Cerebellum (tissue), 4 donors: ENCODE measurements at places on chromosomes 4 and X.

- no peak for DNase-seq
Measured at GRCh38 chr4:113636877-113637276, 124.7 kb downstream of the CAMK2D start.

- no peak for DNase-seq
Measured at GRCh38 chrX:41145920-41146608, 60.8 kb downstream of the USP9X start.

GRCh38 chrX:120664081-120664480, 34.2 kb upstream of the C1GALT1C1 start:
- DNase-seq: no peak

- DNase-seq: no peak
Measured at GRCh38 chr4:188021548-188022249, 26.1 kb downstream of the ZFP42 start.

GRCh38 chr4:15333692-15334633, 93.9 kb upstream of the C1QTNF7 start:
- DNase-seq: no peak

GRCh38 chr4:81698538-81699296, 227.0 kb upstream of the RASGEF1B start:
- DNase-seq: no peak

DNA sequence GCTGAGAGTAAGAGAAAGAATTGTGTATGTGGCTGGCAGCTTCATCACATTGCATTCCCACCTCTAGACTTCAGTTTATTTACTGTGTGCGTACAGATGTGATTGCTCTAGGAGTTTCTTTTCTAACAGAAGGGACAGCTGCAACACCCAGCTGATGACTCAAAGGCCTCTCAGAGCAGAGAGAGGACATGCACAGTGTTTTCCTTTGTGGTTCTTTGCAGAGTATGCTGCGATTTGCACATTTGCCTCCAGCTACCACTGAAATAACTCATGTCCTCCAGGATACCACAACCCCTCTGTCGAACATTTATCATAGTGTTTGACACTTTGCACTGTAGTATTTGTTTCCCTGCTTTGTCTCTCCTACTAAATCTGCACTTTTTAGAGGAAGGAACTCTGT, 294.1 kb downstream of the STIM2 start:
- DNase-seq: no peak

GRCh38 chrX:47156611-47157520, 11.8 kb downstream of the RBM10 start:
- DNase-seq: no peak

DNA sequence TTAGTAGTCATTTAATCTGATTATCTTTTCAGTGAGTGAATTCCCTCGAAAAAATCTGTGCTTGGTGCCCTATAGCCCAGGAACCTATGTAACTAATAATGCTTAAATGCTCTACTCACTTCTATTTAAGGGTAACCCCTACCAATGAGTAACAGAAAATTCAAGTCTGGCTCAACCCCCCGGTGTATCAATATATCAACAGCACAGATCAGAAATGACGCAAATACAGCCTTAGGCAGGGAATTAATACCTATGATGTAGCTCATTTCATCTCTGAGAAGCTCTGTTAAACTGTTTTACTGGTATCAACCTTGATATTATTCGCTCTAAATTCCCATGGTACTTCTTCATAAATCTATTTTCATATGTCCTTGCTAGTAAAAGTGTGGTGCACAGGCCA, 28.6 kb downstream of the PDGFC start:
- DNase-seq: no peak

GRCh38 chrX:42541554-42541953, 236.4 kb downstream of the PPP1R2C start:
- DNase-seq: no peak

DNA sequence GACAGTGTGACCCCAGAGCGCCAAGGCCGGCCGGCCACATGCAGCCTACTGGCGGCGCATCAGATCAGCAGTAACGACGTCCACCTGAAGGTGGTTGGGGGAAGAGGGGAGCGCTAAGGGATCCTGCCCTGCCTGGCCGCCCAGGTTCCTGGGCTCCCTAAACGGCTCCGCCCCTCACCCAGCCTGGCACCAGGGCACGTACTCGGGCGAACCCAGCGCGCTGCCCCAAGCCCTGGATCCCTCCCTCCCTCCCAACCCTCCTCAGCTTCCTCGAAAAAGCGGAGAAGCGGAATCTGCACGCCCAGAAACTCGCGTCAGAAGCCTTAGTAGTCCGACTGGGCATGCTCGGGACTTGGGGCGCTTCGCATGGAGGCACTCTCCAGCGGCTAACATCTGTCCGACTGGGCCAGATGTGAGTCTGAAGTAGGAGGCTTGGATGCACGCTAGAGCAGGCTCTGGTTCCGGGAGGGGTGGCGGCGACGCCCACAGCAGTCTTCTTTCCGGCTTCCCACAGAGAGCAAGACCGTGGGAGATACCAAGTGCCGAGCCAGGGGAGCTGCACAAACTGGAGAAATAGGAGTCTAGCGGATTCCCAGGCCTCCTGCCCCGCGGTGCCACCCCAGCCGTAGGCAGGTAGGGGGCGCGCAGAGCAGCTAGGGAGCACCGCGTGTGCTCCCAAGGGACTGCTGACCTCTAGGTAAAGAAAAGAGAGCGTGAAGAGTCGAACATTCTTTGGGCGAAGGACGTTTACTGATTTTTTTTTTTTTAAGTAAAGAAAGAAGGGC, 114.3 kb upstream of the TEX13C start:
- DNase-seq: peak; percentile 63

GRCh38 chr4:604131-604530, 21.2 kb upstream of the PDE6B start:
- DNase-seq: no peak

DNA sequence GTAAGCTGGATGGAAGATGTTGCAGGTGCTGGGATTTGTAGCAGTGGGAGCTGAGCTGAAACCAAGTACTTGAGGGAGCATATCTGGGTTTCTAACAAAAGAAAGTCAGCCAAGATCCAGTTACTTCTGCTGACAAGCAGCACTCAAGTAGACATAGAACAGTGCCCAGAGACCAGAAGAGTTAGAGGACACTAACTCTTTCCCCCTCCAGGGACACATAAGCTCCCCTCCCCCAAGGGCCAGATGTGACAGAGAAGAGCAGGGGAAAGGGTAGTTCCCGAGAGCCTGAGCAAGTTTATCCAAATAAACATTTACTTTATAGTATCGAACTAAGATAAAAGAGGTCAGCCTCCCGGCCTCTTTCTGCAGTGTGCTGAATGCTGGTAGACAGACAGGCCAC, 12.2 kb downstream of the TRPC3 start:
- no peak for DNase-seq

DNA sequence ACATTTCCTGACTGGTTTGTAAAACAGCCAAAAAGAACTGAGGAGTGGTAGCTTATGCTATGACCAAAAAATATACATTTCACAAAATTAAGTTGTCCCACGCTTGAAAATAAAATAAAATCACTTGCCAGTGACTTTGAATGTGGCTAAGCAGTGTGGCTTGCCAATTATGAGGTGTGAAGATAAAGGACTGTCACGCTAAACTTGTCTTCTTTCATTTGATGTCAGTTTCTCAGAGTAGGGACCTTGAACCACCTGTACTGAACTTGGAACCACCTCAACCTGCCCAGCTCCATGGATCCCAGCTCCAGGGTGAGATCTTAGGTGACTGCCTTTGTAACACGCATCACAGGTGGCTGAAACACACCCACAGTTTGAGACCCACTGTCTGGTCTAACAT, 113.7 kb upstream of the TBL1X start:
- DNase-seq: no peak

DNA sequence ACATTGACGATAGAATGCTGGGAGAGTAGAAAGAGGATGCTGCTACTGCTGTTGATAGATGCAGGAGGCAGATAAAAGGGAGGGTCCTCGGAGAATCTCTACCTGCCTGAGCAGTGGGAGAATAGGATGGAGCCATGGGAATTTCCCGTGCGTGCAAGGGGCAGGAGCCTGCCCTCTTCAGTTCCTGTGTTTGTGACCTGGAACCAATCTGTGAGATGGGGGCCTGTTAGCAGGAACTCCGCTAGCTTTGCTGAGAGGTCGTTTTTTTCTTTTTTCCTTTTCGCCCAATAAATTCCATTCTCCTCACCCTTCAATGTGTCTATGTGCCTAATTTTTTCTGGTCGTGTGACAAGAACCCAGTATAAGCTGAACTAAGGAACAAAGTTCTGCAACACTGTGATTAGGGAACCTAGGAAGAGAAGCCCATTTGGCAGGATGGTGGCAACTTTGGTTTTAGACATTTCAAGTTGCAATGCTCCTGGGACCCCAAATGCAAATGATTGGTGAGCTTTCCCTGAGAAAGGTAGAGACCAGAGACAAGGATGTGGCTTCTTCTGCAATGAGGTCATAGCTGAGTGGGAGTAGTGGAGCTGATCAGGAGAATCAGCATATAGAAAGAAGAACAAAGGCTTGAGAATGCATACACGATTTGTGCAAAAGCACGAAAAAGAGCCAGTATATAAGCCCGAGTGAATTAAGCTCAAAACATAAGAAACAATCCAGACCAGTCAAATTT, 23.9 kb downstream of the SLC39A8 start:
- no peak for DNase-seq

- peak; percentile 75 for DNase-seq
Measured at GRCh38 chr4:8241895-8242696, 27.5 kb upstream of the HTRA3 start.

DNA sequence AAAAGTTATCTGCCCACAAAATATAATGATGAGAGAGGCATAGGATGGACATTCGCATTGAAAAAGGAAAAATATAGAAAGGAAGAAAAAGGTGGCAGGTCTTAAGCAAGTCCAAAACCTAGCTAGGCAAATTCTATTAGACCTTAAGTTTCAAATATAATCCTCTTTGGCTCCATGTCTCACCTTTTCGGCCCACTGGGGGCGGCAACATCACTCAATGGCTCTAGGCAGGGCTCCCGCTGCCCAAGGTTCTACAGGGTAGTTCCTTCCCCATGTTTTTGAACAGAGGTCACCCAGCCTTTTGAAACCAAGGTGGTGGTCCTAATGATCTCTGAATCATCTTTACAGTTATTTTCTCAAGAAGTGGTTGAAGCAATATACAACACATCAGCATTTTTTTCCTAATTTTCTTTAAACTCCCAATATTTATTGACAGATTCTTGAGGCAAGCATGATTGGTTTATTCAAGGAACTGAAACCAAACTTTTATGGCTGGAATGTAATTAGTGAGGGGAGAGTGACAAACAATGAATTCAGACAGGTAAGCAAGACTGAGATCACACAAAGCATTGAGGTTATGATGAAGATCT, 309.4 kb downstream of the ANTXR2 start:
- no peak for DNase-seq

GRCh38 chr4:8588196-8588470, 4.4 kb upstream of the CPZ start:
- DNase-seq: no peak

DNA sequence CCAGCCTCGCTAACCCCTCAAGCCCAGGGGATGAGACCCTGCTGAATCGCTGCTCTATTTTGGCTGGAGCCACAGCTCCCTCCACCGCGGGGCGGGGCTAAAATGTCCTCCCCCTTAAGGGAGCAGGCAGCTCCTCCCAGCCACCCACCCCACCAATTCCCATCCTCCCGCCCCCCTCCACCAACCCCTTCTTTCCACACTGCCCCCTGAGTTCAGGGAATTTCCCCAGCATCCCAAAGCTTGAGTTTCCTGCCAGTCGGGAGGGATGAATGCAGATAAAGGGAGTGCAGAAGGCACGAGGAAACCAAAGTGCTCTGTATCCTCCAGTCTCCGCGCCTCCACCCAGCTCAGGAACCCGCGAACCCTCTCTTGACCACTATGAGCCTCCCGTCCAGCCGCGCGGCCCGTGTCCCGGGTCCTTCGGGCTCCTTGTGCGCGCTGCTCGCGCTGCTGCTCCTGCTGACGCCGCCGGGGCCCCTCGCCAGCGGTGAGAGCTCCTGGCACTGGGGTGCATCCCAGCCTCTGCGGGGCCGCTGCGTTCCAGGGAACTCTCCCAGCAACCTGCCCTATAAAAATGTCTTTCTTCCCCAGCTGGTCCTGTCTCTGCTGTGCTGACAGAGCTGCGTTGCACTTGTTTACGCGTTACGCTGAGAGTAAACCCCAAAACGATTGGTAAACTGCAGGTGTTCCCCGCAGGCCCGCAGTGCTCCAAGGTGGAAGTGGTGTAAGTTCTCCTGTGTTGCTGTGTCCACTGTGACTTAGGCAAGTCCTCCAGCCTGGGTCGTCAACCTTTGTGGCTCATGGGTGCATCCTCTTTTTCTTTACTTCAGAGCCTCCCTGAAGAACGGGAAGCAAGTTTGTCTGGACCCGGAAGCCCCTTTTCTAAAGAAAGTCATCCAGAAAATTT, at the start of gene CXCL6:
CXCL6 (plus strand) TSS at position 306 of the 907 bp plus-strand sequence; CDS start at position 379, 73 bp downstream.
- no peak for DNase-seq

- no peak for DNase-seq
Measured at GRCh38 chr4:47374477-47374876, 89.0 kb downstream of the COMMD8 start.

DNA sequence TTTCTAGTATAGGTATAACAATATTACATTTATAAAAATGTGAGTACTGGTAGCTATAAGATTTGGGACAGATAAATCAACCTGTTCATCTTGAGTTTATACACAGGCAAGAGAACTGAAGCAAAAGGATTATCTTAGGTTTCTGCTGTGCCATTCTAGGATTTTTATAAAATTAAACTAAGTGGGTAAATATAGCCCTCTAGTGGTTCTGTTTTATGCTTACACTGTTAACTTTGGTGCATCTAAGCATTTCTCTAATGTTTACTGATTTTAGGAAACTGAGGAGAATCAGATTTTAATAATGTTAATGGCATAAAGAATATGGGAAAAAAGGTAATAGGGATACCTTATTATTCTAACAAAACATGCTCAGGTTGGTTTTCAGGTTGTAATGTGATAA, 1.1 kb upstream of the RRH start:
- peak; percentile 4 for DNase-seq
